Activated CD8-positive, alpha-beta memory T cell treated with anti-CD3 and anti-CD28 coated beads, Interleukin-2, amount 50 U/mL, for 48 hours (primary cell): ENCODE measurements at places on chromosomes 16 and 17.
A peak's percentile ranks its signal among the peaks of the same experiment; 100 is the strongest.

GRCh38 chr17:77613627-77614026 lies 344.9 kb upstream of the TNRC6C start:
- DNase-seq = peak; percentile 32

- no peak for DNase-seq
Measured at GRCh38 chr16:25031132-25031440, 15.9 kb upstream of the ARHGAP17 start.

GRCh38 chr17:42068979-42069378 lies 18.6 kb upstream of the C17orf113 start:
- no peak for DNase-seq

DNA sequence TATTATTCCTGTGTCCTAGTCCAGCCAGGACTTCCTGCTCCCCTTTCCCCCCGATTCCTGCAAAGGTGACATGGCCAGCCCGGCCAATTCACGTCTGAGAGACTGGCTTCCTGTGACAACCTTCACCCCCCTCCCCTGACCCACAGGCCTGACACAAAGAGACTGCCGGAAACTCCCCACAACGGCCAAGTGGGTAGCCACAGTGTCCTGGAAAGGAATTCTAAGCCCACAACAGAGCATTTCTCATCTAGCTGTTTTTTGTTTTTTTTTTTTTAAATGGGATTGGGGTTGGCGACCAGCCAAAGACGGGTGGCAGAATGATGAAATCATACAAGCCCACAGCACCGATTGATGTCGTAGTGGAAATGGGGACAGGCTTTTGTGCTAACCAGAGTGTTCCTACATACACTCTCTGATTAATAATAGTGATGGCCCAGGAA lies 2.8 kb upstream of the XAF1 start:
- peak; percentile 67 for DNase-seq

DNA sequence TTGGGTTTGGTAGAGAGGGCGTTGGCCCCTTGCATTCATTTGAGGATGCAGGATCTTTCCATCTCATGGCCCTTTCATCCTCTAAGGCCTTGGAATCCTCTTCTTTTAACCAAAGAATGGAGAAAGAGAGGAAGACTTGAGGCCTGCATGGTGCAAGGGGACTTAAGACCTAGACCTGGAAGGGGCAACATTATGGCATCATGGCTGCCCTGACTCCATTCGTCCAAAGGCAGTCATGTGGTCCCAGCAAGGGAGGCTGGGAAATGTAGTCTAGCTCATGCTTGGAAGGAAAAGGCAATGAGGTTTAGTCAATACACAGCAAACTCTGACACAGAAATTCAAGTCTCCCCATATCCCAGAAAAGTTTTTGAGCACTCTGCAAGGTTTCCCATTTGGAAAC lies 30.7 kb upstream of the CDRT4 start:
- DNase-seq = no peak

DNA sequence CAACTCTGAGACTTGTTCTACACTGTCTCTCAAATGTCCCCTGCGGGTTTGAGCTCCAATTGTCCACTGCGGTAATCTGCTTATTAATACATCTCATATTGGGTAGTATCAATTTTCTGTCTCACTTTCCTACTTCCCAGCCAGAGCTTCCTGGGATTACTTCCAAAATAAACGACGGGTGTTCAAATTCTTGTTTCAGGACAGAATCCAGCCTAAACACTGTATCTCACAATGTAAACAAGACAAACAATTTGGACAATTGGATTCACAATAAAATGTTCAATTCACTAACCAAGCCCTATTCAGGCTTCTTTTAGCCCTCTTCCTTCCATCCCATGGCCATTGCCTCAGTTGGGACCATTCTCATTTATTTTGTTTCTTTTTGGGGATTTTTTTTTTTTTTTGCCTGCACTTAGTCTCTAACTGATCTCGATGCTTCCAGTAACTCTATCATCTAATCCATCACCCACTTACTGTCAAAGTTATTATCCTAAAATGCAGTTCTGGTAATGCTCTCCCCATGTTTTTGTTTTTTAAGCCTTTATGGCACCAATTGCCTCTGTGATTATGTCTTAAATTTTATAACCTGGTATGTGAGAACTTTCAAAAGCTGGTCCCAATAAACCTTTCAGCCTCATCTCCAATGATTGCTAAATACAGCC lies 2.0 kb upstream of the VAT1L start:
- no peak for DNase-seq
